Activated CD8-positive, alpha-beta memory T cell treated with anti-CD3 and anti-CD28 coated beads for 1 hour (primary cell): ENCODE measurements at places on chromosomes 12 and 14.

DNA sequence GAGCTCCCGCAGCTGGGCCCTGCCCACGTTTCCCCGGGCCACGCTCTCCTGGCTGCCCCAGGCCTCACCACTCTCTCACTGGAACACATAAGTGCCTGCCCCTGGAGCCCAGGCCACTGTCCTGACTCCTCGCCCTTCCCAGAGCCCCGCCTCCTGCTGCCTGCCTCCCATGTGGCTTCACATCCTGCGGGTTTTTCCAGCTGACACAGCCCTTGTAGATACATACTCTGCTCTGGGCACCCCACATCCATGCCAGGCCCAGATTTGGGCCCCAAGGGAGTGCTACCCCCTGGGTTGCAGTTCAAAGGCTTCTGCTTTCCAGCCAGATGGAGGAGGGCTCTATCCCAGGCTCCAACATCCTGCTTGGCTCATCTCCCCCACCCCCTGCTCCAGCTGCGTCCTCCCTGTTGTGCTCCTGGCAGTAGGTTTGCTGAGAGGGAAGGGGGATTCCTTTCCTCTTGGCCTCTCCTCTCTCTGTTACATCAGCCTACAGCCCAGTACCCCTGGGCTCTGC is 60.1 kb downstream of the TSPAN9 start:
- no peak for DNase-seq

- no peak for DNase-seq
These were observed 14.0 kb downstream of the MMP17 start for GRCh38 chr12:131842169-131842568.

DNA sequence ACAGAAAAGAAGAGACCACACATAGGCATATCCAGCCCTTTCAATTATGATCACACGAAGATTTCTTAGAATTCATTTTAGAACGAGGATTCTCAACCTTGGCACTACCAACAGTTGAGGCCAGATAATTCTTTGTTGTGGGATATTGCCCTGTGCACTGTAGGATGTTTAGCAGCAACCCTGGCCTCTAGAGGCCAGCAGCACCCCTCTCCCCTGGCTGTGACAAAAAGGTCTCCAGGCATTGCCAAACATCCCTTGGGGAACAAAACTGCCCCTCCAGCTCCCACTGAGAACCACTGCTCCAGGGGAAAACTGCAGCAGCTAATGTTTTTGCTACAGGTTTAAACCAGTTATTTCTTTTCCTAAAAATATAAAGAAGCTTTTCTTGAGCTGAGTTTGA is 7.1 kb downstream of the NT5DC3 start:
- DNase-seq: no peak

DNA sequence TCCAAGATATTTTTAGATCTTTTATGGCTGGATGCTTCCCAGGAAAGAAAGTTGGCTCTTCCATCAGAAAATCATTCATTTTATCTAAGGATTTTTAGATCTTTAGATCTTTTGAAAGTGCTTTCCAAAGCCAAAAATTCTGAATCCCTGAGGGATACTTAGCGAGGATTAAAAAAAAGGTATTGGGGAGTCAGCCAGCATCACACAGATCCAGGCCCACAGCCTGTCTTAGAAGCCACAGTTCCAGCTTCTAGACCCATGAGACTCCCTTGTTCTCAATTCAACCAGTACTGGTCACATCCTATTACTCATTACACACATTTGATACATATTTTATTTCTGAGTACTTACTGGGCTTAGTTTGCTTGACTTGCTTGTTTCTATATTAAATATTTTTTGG is 49.9 kb downstream of the TSPAN8 start:
- no peak for DNase-seq

DNA sequence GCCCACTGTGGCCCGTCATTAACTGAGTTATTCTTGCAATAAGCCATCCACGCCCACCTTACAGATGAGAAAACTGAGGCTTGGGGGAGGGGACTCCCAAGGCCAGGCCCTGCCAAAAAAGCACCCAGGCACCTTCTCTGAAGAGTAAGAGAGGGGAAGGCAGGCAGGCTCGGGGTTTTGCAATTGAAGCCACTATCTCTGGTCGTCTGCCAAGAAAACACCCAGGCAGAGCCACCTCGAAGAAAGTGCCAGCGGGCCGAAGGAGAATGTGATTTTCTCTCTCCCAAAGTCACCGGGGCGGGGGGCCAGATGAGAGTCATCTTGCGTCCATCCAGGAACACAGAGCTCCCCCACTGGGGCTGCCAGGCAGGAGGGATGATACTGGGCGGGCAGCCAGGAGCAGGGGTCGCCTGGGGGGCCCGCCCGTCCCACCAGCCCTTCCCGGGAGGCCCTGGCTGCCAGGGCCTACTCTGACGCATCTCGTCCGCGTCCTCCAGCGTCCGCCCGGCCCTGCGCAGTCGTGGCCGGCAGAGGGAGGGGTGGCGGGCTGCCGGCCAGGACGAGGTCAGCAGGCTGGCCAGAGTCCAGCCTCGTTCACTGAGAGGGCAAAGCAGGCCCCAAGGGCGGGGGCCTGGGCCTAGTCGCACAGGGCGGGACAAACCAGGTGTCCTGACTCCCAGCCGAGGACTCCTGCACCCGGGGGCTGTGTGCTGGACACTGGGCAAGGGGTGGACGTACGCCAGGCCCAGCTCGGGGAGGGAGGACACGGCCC is 74.3 kb downstream of the RFLNA start:
- DNase-seq: no peak

- DNase-seq: no peak
These were observed 30.0 kb downstream of the POLE start for GRCh38 chr12:132657004-132657727.

- DNase-seq: no peak
These were observed 137.4 kb downstream of the TPH2 start for GRCh38 chr12:72075891-72076557.

- DNase-seq: no peak
These were observed 106.7 kb downstream of the CRADD start for GRCh38 chr12:93783832-93784231.

- no peak for DNase-seq
These were observed 2.0 kb upstream of the ING4 start for GRCh38 chr12:6664902-6665301.
